ENCODE measurements at places on chromosomes 3 and 15.
A peak's percentile ranks its signal among the peaks of the same experiment; 100 is the strongest.

GRCh38 chr3:68424796-68425460 lies 507.4 kb downstream of the TAFA4 start:
- no peak for DNase-seq

GRCh38 chr3:12471241-12471640 lies 13.0 kb upstream of the TSEN2 start:
- peak; percentile 65 for DNase-seq

- DNase-seq = no peak
Measured at GRCh38 chr15:77666296-77666660, 33.6 kb upstream of the LINGO1 start.

DNA sequence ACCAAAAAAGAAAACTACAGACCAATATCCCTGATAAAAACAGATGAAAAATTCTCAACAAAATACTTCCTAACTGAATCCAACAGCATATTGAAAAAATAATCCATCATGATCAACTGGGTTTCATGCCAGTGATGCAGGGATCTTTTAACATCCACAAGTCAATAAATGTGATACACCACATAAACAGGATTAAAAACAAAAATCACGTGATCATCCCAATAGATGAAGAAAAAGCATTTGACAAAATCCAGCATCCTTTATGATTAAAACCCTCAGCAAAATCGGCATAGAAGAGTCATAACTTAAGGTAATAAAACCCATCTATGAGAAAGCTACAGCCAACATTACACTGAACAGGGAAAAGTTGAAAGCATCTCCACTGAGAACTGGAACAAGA lies 107.5 kb downstream of the DCLK3 start:
- no peak for DNase-seq

- no peak for DNase-seq
Measured at GRCh38 chr3:152159328-152159727, 109.4 kb upstream of the MBNL1 start.

DNA sequence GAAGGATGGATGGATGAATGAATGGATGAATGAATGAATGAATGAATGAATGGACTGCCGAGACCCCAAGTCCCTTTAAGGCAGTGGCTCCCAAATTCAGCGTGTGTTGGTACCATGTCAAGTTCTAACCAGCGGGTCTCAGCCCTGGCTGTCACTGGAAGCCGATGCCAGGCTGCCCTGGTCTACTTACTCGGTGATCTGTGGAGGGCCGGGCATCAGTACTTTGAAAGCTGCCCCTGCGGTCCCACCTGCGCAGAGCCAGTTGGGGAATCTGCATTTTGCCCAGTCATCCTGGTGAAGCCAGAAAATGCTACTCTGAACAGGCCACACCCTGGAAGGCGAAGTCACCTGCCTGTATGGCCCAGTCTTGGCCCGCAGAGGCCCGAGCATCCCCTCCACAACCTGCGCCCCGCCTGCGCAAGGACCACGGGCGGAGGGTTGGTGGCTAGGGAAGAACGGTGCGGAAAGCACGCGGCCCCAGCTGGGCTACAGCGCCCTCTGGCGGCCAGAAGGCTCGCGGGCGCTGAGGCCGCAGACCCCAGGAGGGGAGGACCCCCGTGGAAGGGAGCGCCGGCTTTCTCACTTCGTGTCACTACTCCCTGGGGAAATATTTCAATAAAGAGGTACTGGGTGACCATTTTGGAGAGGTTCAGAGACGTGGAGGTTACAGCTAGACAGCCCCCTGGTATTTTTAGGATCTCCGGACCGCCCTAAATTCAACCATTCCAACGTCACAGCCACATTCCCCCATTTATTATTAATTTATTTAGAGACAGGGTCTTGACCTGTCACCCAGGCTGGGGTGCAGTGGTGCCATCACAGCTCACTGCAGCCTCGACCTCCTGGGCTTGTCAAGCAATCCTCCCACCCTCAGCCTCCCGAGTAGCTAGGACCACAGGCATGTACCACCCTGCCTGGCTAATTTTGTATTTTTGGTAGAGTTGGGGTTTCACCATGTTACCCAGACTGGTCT lies 34.9 kb downstream of the PRKCD start:
- DNase-seq = peak; percentile 36

DNA sequence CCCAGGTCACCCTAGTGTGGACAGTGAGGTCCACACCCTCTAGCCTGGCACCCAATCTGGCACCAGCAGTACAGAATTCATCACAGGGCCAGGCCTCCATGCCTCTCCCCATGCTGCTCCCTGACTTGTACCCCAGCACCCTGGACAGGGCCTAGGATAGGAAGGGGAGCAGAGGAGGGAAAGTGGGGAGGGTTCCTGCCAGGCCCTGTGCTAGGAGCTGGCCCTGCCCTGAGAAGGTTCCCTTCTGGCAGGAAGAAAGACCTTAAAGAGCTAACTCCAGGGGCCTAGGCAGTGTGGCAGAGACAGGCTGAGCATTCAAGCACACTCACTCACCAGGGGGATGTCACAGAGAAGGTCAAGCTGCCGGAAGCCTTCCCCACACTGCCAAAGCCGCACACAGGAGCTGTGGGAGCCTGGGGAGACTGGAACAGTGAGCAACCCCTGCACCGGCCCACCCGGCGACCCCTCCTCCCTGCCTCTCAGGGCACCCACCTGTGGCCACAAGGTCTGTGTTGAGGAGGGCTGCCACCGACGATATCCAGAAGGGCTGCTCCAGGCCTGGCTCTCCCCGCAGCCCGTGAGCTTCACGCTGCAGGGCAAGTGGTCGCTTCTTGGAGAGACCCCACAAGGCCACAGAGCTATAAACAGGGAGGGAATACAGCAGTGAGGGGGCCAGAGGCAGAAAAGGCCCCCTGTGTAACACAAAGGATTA lies 7.4 kb downstream of the RRP9 start:
- DNase-seq = no peak

All from stimulated activated CD8-positive, alpha-beta memory T cell treated with anti-CD3 and anti-CD28 coated beads, Interleukin-15, amount 100 ng/mL, for 48 hours (primary cell).